K562 (cell line): ENCODE measurements at places on chromosomes 1 and 21. TPM values are rescaled to one million over a fixed set of nuclear protein-coding genes. Genes with fewer than 3 reads are reported as not detected.
A peak's percentile ranks its signal among the peaks of the same experiment; 100 is the strongest.

The VTCN1 gene
- total RNA-seq: not detected in 2 replicates

The OLIG2 gene
- total RNA-seq: not detected in 2 replicates

- peak; percentile 70 for DNase-seq
Observed at GRCh38 chr1:231162297-231162969, 575 bp downstream of the TRIM67 start.

DNA sequence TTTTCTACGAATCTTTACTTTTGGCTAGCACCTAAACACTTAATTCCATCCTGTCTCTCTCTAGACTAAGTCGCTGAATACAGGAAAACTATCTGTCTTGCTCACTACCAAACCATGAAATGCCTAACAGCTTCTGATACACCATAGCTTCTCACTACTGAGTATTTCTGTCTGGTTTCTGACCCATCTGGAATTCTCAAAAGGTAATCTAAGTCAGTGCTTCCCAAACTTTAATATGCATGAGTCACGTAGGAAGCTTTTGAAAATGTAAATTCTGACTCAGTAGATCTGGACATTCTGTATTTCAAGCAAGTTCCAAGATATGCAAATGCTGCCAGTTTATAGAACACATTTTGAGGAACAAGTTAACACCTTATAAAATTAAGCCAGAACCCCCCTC, 9.2 kb upstream of the OVGP1 start:
- no peak for DNase-seq

GRCh38 chr1:212643877-212644276, 35.3 kb downstream of the ATF3 start:
- no peak for DNase-seq

DNA sequence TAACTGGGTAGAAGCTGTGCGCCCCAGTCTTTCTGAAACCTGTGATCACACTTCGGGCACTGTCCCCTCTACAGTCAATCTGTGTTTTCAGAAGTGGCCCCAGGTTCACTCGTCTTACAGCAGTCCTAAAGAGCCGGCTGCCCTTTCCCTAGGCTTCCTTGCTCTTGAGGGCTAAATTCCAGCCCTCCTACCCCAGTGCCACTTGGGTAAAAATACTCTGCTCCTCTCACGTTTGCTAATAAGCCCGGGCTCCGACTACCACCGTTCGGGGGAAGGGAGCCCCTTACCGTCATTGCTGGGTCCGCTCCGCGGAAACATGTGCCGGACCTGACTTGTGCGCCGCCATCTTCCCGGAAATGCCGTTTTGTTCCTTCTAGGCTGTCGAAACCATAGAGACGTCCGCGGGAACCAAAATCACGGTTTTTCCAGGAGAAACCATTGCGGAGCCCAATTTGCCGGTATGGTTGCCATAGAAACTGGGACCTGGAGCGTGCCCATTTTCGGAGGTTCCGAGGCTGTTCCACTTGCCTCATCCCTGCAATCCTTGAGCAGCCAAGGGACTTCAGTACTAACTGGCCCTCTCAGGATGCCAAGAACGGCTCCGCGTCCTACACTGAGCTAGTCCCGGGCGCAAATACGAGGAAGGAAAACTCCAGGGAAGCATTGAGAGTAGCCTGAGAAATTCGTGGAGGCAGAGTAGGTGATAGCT, at the start of gene GPATCH4:
GPATCH4 (minus strand) TSS at position 358 of the 709 bp plus-strand sequence.
- peak; percentile 89 for DNase-seq
